ENCODE measurements at places on chromosomes 6 and 20. TPM values are rescaled to one million over a fixed set of nuclear protein-coding genes. Genes with fewer than 3 reads are reported as not detected.

DNA sequence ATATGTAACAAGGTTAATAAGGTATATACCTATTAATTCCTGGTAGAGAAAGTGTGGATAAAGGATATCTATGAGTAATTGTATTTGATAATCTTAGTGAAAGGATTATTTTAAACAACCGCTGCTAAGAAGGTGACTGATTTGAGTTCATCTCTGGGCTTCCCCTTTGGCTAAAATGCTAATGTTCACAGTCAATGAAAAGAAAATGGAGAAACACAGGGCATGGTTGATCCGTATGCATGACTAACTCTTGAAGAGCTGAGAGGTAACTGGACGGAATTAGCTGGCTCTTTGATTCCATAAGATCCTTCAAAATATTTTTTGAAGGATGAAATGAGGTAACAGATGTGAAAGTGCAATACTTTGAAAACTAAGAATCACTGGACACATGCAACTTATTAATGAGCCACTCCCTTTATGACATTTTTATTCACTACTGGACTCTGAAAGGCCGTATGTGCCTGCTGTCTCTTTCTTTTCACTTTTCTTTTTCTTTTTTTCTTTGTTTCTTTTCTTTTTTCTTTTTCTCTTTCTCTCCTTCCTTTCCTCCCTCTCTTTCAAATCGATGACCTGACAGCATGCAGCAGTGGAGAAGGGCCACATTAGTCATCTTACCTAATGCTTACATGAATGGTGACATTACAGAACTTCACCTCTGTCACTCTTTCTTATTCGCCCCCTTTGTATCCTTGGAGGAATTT lies 464.6 kb downstream of the CDKAL1 start:
- DNase-seq: no peak

DNA sequence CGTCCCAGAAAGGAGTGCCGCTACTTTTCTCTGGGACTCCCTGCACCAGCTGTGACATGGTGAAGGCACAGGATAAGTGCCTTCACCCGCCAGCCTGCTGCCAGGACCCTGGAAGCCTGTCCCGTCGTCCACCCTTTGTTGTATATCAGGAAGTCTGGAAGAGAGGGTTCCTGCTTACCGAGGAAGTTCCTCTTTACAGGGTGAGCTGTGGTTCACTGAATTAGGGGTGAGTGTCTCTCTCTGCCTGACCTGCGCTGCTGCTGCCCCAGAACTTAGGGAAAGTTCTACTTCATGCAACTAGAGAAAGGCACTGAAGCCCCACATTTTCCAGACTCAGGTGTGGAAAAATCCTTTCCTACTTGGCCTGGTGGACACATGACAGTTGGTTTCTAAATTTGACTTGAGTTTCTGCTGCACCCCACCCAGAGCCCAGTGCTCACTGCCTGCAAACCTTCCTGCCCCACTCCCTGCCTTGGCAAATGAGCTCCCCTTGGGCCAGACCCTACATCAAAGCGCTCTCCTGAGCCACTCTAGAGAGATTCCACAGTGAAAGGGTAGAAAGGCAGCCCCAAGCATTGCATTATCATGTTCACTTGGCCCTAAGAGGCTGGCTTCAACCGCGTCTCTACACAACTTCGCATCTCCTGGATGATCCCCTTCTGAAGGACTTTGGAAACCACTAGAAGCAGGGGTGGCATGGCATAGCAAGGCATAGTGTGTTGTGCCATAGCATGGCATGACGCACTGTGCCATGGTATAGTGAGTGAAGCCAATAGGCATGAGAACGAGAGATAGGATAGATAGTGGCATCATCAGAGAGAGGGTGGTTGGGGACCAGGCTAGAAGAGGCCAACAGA lies 215.8 kb upstream of the CDYL start:
- no peak for DNase-seq

GRCh38 chr6:132392792-132393191 lies 8.5 kb downstream of the MOXD1 start:
- peak; percentile 49 for DNase-seq

GRCh38 chr20:35953387-35954199 lies 709 bp downstream of the SCAND1 start:
- DNase-seq: peak; percentile 68

DNA sequence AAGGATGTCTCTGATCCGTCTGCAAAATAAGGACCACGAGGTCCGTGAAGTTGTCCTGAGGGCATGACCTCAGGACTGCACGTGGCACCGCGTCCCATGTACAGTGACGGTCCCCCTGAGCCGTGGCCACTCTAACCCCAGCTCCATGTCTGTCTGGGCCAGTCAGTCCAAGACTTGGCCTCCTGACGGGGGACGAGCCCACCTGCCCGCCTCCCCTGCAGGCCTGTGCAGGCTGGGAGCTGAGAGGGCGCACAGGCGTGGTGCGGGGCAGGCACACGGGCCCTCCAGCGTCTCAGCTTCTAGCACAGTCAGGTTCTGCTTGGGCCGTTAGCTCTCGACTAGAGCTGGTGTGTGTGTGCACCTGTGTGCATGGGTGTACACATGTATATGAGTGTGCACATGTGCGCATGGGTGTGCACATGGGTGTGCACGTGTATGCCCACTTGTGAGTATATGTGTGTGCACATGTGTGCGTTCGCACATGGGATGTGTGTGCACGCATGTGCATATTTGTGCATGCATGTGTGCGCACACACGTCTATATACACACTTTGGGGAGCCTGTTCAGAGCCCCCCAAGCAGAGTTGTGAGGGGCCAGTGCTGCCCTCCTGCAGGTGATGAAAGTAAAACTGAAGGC lies 307.0 kb downstream of the TAF4 start:
- no peak for DNase-seq

MAK gene
- total RNA-seq: 0.09 TPM

JPH2 gene
- total RNA-seq: 0.17 TPM

All from dermis blood vessel endothelial cell (primary cell).